ENCODE measurements at places on chromosomes 2 and 18. TPM values are rescaled to one million over a fixed set of nuclear protein-coding genes. Genes with fewer than 3 reads are reported as not detected.

Gene KHK
- total RNA-seq = 12.2 TPM

Gene EFR3B
- 0.09 TPM for total RNA-seq

Gene SERPINB13
- total RNA-seq = not detected

Gene DSG1
- total RNA-seq = not detected

Gene ONECUT2
- total RNA-seq = not detected

Gene MPP4
- total RNA-seq = not detected

Gene MYOM1
- total RNA-seq = 1.5 TPM

Gene NDUFAF7
- 20.2 TPM for total RNA-seq

Gene ATP8B1
- not detected for total RNA-seq

Gene IMPACT
- total RNA-seq = 8.8 TPM

Gene STK39
- total RNA-seq = 51.9 TPM
